ENCODE measurements at places on chromosomes 2 and 18.

DNA sequence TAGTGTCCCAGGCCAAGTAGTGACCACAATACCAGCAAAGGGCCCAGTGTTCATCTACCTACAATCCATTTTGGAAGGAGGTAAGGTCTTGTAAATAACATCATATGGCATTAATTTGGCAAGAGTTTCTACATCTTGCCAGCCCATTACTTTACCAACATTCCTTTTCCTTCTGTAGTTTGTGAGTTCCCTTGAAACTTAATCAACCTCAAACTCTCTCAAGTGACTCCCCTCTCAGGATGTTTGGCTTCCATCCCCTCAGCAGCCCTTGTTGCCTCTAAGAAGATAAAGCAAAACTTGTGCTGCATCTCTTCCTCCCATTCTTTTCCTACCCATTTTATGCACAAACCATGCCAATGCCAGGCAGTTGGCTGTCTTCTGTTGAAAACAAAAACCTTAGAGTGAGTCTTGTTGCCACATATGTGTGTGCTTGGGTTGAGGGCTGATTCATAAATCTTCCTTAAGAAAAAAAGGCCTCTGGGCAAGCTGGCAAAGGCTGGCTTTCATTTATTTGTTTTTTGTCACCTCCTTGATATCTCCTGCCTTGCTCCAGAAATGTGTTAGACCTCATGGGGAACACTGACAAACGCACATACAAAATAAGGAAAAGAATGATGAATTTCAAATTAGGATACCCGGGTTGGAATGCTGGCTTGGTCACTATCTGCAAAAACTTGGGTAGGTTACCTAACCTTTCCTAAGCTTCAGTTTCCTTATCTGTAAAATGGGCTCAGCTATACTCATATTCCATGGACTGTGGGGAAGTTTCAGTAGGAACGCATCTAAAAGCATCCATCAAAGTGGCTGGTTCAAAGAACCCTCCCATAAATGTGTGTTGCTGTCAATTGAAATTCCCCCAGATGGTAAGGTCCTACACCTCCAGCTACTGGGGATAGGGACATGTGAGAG lies 29.4 kb upstream of the ST3GAL5 start:
- no peak for DNase-seq

- DNase-seq = no peak
Observed at GRCh38 chr2:40321016-40321623, 130.8 kb downstream of the SLC8A1 start.

GRCh38 chr2:147844697-147845410 lies at the start of gene ACVR2A:
ACVR2A (plus strand) TSS chr2:147845029; CDS start chr2:147845153, 124 bp downstream.
- no peak for DNase-seq

GRCh38 chr18:58856881-58857280 lies 7.8 kb upstream of the ZNF532 start:
- no peak for DNase-seq

GRCh38 chr2:173076581-173077345 lies 1.1 kb downstream of the MAP3K20 start:
- DNase-seq = no peak

GRCh38 chr2:18763338-18763737 lies 174.0 kb upstream of the NT5C1B start:
- no peak for DNase-seq
